ENCODE measurements at places on chromosomes 16 and 17. TPM values are rescaled to one million over a fixed set of nuclear protein-coding genes. Genes with fewer than 3 reads are reported as not detected.

The TNFRSF13B gene
- not detected for total RNA-seq

The OTOP2 gene
- total RNA-seq = not detected

The PRAC2 gene
- total RNA-seq = not detected

The SLC43A2 gene
- total RNA-seq = 9.2 TPM

The TSPOAP1 gene
- total RNA-seq = 5.6 TPM

The OR4D1 gene
- not detected for total RNA-seq

The GSG1L gene
- 1.4 TPM for total RNA-seq

The KRTAP3-1 gene
- not detected for total RNA-seq

Measured in tongue (tissue), 3 donors.